ENCODE measurements at places on chromosomes 13 and 19. TPM values are rescaled to one million over a fixed set of nuclear protein-coding genes. Genes with fewer than 3 reads are reported as not detected.

MCEMP1 gene
- polyA plus RNA-seq: not detected

SHISA7 gene
- polyA plus RNA-seq: 0.08 TPM

CEACAM3 gene
- polyA plus RNA-seq: not detected

SIRT2 gene
- polyA plus RNA-seq: 87.3 TPM

PTGIR gene
- 3.1 TPM for polyA plus RNA-seq

ZNF98 gene
- 2.8 TPM for polyA plus RNA-seq

TNFSF11 gene
- not detected for polyA plus RNA-seq

CEACAM8 gene
- 0.20 TPM for polyA plus RNA-seq

KCNK6 gene
- polyA plus RNA-seq: 2.1 TPM

GRIN2D gene
- polyA plus RNA-seq: 1.1 TPM

ZNF234 gene
- 13.4 TPM for polyA plus RNA-seq

IZUMO2 gene
- polyA plus RNA-seq: not detected

MISP3 gene
- polyA plus RNA-seq: 0.95 TPM

ZNF560 gene
- 0.09 TPM for polyA plus RNA-seq

KCTD4 gene
- not detected for polyA plus RNA-seq

CGB1 gene
- not detected for polyA plus RNA-seq

ZNF497 gene
- polyA plus RNA-seq: 1.9 TPM

PRR36 gene
- 0.07 TPM for polyA plus RNA-seq

TNNI3 gene
- 1.9 TPM for polyA plus RNA-seq

TSSK6 gene
- polyA plus RNA-seq: 0.33 TPM

ZNF723 gene
- not detected for polyA plus RNA-seq

SCGB2B2 gene
- polyA plus RNA-seq: 0.39 TPM

LGI4 gene
- 13.2 TPM for polyA plus RNA-seq

ZNF835 gene
- polyA plus RNA-seq: 2.4 TPM

CABP5 gene
- polyA plus RNA-seq: not detected

ATXN8OS gene
- polyA plus RNA-seq: 0.23 TPM

C19orf38 gene
- 4.7 TPM for polyA plus RNA-seq

CACNA1A gene
- 1.9 TPM for polyA plus RNA-seq

MIR17HG gene
- polyA plus RNA-seq: 1.9 TPM

VSTM2B gene
- polyA plus RNA-seq: 0.52 TPM

C19orf73 gene
- 0.72 TPM for polyA plus RNA-seq

MIA gene
- 2.8 TPM for polyA plus RNA-seq

TEX26 gene
- not detected for polyA plus RNA-seq

KLK4 gene
- not detected for polyA plus RNA-seq

ZNF568 gene
- 31.7 TPM for polyA plus RNA-seq

PEAK3 gene
- 0.09 TPM for polyA plus RNA-seq

GJB2 gene
- 0.37 TPM for polyA plus RNA-seq

CD33 gene
- 3.0 TPM for polyA plus RNA-seq

TUBA3C gene
- polyA plus RNA-seq: not detected

LRRC63 gene
- polyA plus RNA-seq: 0.13 TPM

CDADC1 gene
- polyA plus RNA-seq: 9.3 TPM

ZNF154 gene
- polyA plus RNA-seq: 13.8 TPM

DNASE2 gene
- 6.2 TPM for polyA plus RNA-seq

CYP2A6 gene
- polyA plus RNA-seq: not detected

DACT3 gene
- 15.5 TPM for polyA plus RNA-seq

DENND1C gene
- polyA plus RNA-seq: 1.0 TPM

IGFL3 gene
- not detected for polyA plus RNA-seq

FAM124A gene
- 1.4 TPM for polyA plus RNA-seq

KEAP1 gene
- polyA plus RNA-seq: 65.3 TPM

PNMA8B gene
- 3.4 TPM for polyA plus RNA-seq

LPAR2 gene
- 5.5 TPM for polyA plus RNA-seq

FCHO1 gene
- 0.64 TPM for polyA plus RNA-seq

STK11 gene
- polyA plus RNA-seq: 49.3 TPM

STAP2 gene
- 4.9 TPM for polyA plus RNA-seq

ZIK1 gene
- 4.6 TPM for polyA plus RNA-seq

C1QTNF9 gene
- polyA plus RNA-seq: 7.7 TPM

Data from muscle of back (tissue), 13 donors.